ENCODE measurements at places on chromosomes 7 and 10.

DNA sequence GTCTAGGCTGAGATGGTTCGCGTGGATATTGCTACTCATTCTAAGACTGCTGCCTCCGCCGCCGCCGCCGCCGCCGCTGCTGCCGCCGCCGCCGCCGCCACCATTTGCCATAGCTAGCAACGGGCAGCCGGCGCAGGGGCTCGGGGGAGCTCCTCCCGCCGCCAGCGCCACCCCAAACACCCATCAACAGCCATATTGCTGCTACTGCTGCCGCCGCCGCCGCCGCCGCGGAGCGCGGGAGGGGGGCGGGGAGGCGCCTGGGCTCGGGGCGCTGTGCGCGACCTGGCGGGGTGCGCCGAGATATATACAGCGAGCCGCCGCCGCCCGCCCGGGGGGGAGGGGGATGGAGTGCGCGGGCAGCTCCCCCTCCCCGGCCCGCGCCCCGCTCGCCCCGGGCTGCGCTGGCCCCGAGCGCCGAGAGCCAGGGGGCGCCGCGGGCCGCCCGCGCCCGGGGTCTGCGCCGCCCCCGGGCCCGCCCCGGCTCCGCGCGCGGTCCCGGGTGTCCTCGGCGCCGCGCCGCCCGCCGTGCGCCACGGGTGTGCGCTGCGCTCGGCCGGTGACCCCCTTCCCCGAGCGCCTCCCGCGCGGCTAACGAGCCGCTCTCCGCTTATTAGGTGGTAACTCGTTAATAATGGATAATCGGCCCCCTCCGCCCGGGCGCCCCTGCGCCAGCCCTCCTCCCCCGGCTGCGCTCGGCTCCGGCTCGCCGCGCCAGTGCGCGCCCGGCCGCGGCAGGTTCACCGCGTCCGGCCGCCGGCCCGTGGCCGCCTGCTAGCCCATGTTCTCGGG is at the start of gene KCNMA1:
KCNMA1 (minus strand) TSS at position 277 of the 789 bp plus-strand sequence.
- peak; percentile 32 for DNase-seq

GRCh38 chr7:127943541-127944521 is 87.4 kb downstream of the LRRC4 start:
- DNase-seq = no peak

DNA sequence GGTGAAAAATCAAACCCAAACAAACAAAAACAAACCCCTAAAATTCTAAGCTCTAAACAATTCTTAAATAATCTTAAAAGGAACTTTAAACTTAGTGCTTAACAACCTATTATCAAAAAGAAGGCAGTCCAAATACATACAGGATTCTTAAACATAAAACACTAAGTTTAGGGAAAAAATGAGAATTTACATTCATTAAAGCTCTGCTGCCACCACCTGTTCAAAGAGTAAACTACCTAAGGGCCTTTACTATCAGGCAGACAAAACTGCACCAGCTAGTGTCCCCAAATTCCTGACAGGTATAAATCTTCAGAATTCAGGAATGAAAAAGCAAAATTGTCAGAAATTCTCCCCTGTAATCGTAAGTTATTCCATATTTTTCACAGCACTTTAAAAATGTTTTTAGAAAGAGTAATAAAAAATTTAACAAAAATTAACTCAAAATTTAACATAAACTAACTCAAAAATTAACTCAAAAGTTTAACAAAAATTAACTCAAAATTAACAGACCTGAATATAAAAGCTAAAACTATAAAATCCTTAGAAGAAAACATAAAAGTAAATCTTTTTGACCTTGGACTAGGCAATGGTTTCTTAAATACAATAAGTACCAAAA is 55.1 kb downstream of the PDZD8 start:
- DNase-seq = no peak

DNA sequence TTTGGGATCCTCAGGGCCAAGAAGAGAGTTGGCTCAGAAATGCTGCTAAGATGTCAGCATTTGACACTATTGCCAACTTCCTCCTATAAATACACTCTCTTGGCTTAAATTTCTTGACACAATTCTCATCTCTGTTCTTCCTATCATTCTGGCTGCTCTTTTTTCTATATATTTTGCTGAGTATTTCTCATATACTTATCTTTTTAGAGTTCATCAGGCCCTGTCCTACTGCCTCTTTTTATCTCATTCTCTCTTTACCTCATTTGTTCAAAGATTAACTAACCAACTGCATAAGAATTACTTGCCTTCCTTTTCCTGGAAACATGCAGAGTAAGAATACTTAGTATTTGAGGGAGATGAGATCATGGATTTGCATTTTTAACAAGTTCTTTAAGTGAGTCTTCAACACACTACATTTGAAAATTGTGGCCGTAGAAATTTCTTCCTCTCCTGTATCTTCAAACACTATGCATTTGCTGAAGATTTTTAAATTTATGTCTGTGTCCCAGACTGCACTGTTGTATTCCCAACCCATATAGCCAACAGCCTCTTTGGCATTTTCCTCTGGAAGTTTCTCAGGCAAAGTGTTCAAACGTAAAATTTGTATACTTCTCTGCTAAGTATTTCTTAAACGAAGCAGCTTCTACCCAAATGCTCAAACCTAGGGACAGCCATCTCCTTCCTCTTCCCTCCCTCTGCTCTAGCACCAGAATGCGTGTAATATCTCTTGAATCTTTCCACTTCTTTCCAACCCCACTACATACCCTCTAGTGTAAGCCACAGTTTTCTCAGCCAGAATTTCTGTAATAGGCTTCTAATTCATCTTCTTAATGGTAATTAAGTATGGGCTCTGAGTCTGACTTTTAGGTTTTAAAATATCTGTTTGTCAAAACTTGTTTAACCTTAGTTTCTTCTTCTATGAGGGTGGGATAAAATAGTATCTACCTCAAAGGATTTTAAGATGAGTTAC is 35.5 kb downstream of the ARL4A start:
- peak; percentile 39 for DNase-seq

GRCh38 chr7:96558530-96558929 is 151.1 kb downstream of the SEM1 start:
- DNase-seq = no peak

DNA sequence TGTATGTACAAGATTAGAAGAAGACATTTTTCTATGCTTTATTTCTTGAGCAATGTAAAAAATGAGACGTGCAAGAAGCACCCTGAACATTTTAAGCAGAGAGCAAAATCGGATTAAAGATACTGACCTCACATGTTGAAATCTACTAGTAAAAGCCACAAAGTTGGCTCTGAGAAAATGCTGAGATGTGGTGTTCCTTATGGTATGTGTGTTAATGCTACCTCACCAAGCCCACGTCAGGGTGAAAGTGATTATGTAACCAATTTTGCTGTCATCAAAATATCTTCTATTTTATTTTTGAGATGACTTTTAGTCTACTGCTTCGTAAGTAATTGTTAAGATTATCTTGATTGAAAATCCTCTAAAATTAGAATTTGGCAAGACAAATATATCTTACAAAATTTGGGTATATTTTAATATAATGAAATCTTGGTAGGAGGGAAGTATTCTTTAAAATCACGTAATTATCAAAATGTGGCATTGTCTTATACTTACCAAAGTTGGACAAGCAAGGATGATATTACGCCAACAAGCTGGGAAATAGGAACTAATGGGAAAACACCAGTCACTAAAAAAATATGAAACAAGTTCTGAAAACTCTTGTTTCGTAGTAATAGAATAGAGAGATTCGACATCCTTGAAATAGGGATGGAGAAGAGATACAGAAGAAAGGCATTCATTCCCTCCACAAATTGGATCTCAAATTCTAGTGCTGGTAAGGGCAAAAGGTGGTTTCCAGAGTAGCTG is 5.8 kb downstream of the ADO start:
- DNase-seq = no peak

- no peak for DNase-seq
Measured at GRCh38 chr7:77252506-77252905, 52.9 kb upstream of the FGL2 start.

All from kidney glomerular epithelial cell (primary cell).